Cerebellar nuclear complex (tissue), 1 donor: ENCODE measurements at places on chromosomes 3 and 15.

DNA sequence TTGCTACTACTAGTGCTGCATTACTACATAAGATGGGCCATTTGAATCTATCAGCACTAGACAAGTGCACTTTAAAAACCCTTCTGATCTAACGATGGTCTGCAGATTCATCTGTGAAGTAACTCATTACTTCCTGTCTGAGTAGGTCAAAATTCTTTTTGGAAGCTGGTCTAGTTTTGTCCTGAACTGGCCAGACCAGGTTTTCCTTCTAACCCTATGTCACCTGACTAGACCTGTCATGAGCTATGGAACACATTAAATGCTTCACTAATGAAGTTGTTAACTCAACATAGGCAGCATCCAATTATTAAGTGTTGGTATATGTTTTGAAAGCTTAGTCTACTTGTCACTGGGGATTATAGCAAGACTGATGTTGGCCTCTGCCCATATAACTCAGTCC, 10.1 kb upstream of the RBM5 start:
- DNase-seq: no peak

GRCh38 chr15:48966595-48967301, 3.0 kb upstream of the SHC4 start:
- DNase-seq: no peak

GRCh38 chr3:121443456-121443855, 102.3 kb downstream of the POLQ start:
- DNase-seq: no peak

DNA sequence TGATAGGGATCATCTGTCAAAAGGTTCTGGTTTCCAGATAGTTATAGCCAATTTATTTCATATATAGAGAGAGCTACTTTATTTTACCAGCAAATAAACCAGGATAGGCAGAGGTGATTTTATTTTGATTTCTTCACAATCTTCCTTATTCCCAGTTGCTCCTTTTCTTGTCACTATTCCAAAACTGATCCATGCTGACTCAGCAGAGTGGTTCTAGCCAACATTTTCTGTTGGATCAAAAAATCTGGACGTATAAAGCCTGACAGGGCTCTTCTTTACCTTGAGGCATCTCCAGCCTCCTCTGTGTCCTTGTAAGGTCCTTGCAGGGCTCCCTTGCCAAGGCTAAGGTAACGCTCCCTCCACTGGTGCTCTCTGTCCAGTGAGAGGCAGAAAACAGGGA, 15.8 kb downstream of the HDC start:
- no peak for DNase-seq

DNA sequence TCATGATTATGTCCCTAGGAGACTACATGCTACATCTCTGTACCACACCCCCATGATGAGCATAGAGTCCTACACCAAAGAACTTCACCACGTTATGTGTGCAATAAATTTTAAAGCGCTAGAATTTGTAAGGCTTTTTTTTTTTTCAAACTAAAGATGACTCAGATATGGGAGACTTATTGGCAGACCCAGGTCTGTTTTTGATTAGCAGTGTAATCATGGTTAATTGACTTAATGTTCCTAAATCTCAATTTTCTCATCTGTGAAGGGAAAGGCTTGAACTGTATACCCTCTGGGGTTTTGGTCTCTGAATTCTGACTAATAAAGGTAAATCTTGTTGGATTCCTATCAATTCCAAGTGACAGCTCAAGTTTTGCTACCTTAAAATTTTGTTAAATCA, 26.4 kb downstream of the ABI3BP start:
- DNase-seq: no peak

GRCh38 chr3:188673646-188674186, 498.1 kb upstream of the TPRG1 start:
- no peak for DNase-seq

DNA sequence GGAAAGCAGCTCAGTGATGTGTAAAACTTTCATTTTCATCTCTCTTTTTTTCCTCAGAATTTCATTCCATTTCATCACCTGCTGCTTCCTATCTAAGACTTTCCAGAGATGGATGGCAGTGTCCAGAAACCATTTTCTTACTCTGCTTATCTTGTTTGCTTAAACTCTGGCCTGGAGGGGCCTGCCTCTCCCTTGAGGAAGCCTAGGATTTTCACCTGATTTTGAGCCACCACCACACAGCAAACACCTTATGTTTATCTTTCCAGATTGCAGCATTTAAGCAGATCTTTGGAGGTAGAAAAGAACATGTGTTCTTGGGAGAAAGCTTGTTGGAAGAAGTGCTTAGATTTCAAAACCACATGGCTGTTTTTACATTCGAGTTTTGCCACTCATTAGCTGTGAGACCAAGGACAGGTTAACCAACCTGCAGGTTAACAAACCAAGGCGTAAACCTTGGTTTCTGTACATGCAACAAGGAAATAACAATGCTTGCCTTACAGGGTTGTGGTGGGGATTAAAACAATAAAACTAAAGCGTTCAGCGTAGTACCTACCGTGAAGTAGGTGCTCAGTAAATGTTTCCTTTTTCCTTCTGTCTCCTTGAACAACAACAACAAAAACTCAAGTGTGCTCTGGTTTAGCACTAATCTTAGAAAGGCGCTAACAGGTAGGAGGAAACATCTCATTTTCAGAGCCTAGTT, 120.3 kb downstream of the CLSTN2 start:
- no peak for DNase-seq

DNA sequence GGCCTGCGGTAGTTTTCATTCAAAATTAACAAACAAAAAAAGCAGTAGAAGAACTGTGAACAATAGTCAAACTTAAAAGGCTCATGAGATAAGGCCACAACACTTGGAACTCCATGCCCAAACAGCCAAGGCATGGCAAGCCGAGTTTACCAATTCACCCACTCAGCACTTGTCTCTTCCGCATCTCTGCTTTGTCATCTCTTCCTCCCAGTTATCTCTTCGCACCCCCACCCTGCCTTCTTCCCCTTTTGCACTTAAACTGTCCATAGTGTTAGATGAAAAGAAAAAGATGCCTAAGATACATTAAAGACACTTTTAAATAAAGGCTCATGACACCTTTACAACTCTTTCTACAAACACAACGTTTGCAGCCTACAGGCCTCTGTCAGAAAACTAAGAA, 11.1 kb downstream of the TLE3 start:
- no peak for DNase-seq

DNA sequence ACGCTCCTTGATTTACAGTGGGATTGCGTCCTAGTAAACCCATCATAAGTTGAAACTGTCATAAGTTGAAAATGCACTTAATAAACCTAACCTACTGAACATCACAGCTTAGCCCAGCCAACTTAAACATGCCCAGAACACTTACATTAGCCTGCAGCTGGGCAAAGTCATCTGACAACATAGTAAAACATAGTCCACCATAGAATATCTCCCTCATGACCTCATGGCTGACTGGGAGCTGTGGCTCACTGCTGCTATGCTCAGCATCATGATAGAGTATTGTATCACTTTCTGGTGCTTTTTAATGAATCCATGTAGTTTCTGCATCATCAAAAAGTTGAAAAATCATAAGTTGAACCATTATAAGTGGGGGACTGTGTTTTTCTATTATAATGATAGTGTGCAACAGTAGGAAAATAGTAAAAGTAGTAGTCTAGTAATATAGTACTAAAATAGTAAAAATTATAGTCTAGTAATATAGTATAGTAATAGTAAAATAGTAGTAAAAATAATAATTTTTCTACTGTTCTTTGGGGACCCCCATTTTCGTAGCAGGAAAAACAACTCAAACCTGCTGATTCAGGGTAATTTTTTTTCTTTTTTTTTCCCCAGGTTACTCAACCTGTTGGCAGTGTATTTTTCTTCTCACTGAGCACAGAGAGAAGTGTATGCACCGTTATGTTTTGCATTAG, 233.5 kb downstream of the MYRIP start:
- DNase-seq: no peak

DNA sequence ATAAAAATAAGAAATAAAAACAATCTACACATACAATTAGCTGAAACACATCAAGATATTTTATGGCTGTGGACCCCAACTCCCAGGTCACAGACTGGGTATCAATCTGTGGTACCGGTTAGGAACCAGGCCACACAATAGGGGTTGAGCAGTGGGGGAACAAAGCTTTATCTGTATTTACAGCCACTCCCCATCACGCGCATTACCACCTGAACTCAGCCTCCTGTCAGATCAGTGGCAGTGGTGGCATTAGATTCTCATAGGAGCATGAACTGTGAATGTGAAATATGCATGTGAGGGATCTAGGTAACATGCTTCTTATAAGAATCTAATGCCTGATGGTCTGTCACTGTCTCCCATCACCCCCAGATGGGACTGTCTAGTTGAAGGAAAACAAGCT, 17.7 kb upstream of the DNAJC19 start:
- DNase-seq: no peak

- no peak for DNase-seq
Observed at GRCh38 chr3:99128725-99129505, 227.4 kb upstream of the DCBLD2 start.

GRCh38 chr15:79970624-79971434, at the start of gene BCL2A1:
BCL2A1 (minus strand) TSS chr15:79971196; CDS start chr15:79971119, 77 bp downstream.
- DNase-seq: no peak

GRCh38 chr3:36227980-36228379, 152.3 kb upstream of the STAC start:
- no peak for DNase-seq

DNA sequence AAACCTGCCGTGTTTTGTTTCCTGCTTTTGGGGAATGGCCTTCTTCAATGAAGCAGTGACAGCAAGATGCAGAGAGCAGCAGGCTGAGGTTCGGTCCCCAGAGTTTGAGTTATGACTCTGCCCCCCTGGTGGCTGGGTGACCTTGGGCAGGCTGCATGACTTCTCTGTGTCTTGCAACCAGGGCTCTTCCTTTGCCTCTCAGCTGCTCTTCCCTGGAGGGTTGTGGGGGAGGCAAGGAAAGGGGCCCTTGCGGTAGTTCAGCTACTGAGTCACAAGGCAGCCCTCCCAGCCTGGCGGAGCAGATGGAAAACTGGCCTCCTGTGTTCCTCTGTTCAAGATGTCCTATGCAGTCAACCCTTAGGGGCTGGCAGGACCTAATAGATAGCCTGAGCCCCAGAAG, 17.1 kb downstream of the CTXND1 start:
- DNase-seq: no peak

GRCh38 chr3:54856271-54856670, 71.6 kb downstream of the LRTM1 start:
- DNase-seq: no peak

DNA sequence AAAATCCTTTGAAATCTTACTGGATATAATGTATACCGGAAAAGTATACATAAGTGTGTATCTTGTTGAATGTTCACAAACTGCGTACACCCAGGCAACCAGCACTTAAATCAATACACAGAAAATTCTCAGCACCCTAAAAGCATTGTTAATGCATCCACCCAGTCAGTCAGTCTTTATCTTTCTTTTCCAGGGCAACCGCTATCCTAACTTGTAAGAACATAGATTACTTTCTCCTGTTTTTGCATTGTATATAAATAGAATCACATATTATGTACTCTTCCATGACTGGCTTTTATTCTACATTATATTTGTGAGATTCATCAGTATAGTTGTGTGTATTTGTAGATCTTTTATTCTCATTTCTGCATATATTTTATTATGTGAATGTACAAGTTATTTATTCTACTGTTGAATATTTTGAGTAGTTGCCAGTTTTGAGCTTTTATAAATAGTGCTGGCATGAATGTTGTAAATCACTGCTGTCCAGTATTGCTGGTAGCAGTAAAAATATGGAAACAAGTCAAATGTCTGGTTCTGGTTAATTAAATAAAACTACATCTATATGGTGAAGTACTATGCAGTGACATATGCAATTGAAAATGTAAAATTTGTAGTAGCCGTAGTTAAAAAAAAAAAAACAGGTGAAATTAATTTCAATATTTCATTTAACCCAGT, 62.1 kb downstream of the PDCD6IP start:
- no peak for DNase-seq

DNA sequence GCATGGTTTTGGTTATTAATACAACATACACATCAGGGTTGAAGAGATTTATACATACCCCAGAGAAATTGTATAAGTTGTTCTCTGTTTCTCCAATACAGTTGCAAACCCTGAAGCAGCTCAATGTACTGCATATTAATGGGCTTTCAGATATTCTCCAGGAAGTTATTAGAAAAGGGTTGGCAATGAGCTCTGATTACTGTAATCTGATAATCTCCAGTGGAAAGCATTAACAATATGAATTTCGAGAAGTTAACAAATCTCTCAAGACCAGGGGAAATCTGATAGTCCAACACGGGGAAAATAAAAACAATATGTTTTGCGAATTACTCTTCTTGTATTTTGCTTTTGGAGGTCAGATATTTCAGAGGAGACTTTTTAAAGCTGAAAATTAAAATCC, 950.1 kb downstream of the TBL1XR1 start:
- no peak for DNase-seq

DNA sequence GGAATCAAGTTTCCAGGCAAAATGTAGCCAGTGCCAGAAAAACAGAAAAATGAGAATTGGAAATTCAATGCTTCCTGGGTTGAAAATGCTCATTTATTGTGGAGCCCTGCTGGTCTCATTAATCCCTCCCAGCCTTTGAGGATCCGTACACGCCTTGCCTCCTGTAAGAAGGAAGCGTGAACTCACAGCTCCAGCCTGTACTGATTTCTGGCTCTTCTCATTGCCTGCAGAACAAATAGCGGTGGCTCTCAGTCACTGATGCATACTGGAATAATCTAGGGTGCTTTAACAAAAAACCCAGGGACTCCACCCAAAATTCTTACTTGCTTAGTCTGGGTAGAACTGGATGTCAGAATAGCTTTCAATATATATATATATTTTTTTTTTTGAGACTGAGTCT, 29.3 kb upstream of the SLC24A5 start:
- DNase-seq: no peak

GRCh38 chr15:73403171-73403570, 34.4 kb upstream of the HCN4 start:
- no peak for DNase-seq

GRCh38 chr15:84598993-84599392, 1.8 kb upstream of the ZSCAN2 start:
- no peak for DNase-seq

- DNase-seq: no peak
Observed at GRCh38 chr15:26628071-26628470, 144.8 kb downstream of the GABRB3 start.

- DNase-seq: no peak
Observed at GRCh38 chr3:195551381-195551978, 8.4 kb upstream of the PPP1R2 start.

DNA sequence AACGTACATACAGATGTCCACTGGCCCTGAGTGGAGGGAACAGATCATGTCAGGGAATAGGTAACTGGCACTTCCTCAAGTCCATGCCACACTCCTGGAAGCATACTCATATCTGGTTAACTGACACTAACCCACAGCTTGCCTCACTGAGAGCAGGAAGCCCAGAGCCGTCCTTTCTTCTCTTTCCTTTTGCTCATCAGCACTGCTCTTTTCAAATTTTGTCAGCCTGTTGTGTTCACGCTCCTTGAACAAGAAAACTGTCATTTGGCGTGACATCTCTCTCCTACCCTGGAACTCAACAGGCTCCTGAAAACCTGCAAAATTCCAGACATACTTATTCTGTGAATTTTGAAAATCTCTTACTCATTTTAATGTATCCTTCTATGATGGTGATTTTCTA, 360.2 kb downstream of the MAGI1 start:
- DNase-seq: no peak
